AG04450 (cell line): ENCODE measurements at places on chromosomes 16 and 17.

- DNase-seq, result no peak
Measured at GRCh38 chr17:44935116-44935515, 12.5 kb downstream of the KIF18B start.

DNA sequence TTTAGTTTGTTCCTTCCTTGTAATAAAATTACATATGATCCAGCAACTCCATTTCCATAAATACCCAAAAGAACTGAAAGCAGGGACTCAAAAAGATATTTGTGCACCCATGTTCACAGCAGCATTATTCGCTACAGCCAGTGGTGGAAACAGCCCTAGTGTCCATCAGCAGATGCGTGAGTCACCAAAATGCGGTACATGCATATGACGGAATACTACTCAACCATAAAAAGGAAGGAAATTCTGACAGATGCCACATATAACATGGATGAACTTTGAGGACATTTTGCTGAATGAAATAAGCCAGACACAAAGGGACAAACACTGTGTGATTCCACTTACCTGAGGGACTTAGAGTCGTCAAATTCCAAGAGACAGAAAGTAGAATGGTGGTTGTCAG, 9.1 kb upstream of the SLC47A2 start:
- DNase-seq, result no peak

DNA sequence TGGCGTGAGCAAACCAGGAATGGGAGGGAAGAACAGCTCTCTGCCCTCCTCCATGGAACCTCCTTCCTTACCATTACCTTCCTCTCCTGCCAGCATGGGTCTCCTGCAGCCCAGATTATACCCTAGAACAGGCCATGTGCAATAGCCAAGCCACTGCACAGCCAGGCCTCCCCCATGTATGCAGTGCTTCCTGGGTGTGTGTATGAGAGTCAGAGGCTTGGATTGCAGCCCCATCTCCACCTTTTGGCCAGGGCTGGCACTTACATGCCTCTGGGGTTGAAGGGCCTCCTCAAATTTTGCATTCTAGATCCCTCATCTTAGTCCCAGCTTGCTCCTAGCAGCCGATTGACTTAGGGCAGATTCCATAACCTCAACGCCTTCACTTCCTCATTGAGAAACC, 133.7 kb downstream of the GSG1L start:
- DNase-seq, result no peak

- no peak for DNase-seq
Measured at GRCh38 chr16:35506018-35506897, 2046.8 kb downstream of the TP53TG3F start.

DNA sequence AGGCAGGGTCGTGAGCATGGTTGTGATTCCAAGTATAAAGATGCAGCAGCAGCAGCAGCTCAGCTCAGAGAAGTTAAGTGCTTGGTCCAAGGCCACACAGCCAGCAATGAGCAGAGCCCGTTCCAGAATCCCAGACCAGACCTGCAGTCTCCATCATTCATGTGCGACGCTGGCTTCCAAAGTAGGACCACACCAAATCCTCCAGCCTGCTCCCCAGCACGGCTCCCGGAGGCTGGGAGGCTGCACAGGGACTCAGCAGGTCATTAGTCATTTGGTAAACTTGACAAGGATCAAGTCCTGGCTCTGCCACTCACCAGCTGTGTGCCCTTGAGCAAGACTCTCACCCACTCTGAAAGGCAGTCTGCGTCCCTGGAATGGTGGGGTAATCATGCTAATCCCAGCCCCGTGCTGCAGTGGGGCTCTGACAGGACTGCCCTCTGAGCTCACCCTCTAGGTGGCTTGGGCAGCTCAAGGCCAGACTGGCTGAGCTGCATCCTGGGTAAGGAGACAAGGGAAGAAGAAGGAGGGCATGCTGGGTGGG, 95.1 kb upstream of the TMEM132E start:
- no peak for DNase-seq

GRCh38 chr16:476039-476438, 50.6 kb downstream of the RAB11FIP3 start:
- DNase-seq, result no peak

- no peak for DNase-seq
Measured at GRCh38 chr16:48478393-48478792, 93.2 kb upstream of the SIAH1 start.

DNA sequence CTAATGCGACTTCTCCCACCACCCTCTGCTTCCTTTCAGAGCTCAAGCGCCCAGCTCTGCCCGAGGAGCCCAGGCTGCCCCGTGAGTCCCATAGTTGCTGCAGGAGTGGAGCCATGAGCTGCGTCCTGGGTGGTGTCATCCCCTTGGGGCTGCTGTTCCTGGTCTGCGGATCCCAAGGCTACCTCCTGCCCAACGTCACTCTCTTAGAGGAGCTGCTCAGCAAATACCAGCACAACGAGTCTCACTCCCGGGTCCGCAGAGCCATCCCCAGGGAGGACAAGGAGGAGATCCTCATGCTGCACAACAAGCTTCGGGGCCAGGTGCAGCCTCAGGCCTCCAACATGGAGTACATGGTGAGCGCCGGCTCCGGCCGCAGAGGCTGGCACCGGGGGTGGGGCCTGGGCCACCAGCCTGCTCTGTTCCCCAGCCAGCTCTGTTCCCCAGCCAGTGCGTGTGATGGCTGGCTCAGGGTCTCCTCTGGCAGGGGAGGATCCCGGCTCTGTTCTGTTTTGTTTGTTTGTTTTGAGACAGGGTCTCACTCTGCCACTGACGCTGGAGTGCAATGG, 18.7 kb downstream of the CRISPLD2 start:
- no peak for DNase-seq

GRCh38 chr17:28689011-28689410, 22.7 kb downstream of the PROCA1 start:
- no peak for DNase-seq

GRCh38 chr17:60802377-60802776, 124.7 kb downstream of the BCAS3 start:
- no peak for DNase-seq

GRCh38 chr17:16952401-16952800, 19.5 kb downstream of the TNFRSF13B start:
- DNase-seq, result no peak

DNA sequence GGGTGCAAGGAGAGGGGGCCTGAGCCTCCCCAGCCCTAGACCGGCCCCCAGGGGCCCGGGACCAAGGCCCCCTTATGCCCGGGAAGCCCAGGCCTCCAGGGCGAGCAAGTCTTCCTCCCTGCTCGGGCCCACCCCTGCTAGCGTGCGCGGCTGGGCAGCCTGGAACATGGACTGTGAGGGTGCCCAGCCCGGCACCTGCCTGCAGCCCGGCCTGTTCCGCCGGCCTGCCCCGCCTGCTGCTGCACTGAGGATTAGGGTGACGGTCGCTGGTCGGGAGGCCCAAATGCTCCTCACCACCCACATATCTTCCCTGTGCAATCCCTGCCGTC, 6.0 kb downstream of the HS3ST6 start:
- DNase-seq, result no peak

GRCh38 chr16:71338193-71338592, 20.3 kb upstream of the CALB2 start:
- no peak for DNase-seq

GRCh38 chr16:12646490-12647274, 157.0 kb downstream of the CPPED1 start:
- DNase-seq, result no peak

DNA sequence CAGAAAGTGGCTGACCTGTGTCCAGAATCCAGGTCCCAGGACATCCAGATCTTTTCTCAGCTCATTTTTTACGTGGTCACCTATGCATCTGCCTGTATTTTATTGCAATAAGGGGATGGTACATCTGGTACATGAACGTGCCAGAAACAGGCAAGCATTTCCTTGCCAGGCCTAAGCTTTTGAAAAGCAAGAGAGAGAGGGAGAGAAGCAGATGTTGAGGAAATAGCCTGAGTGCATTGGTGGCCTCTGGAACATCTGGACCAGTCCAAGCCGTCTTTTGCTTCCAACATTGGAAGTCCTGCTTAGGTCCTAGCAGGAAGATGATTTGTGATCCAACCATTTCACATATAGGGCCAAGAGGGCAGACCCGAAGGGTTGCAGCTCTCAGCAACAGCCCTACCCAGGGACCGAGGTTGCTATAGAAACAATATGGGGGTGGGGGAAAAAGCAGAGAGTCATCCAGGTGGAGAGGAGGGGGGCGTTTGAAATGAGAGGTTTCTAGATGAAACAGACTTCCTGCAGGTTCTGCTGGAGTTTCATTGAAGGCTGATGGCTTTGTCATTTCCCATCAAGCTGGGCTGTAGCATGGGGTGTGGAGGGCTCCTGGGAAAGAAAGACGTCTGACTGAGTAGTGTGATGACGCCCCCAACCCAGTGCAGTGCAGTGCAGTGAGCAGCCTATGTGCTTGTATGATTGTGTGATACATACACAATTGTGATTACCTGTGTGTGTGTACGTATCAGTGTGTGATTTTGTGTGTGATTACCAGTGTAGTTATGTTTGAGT, 61.6 kb downstream of the SHISA6 start:
- no peak for DNase-seq

DNA sequence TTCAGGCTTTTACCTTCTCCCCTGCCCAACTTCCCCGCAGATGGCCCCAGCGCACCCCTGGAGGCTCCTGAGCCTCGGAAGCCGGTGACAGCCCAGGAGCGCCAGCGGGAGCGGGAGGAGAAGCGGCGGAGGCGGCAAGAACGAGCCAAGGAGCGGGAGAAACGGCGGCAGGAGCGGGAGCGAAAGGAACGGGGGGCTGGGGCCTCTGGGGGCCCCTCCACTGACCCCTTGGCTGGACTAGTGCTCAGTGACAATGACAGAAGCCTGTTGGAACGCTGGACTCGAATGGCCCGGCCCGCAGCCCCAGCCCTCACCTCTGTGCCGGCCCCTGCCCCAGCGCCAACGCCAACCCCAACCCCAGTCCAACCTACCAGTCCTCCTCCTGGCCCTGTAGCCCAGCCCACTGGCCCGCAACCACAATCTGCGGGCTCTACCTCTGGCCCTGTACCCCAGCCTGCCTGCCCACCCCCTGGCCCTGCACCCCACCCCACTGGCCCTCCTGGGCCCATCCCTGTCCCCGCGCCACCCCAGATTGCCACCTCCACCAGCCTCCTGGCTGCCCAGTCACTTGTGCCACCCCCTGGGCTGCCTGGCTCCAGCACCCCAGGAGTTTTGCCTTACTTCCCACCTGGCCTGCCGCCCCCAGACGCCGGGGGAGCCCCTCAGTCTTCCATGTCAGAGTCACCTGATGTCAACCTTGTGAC, 3.6 kb downstream of the MAPK7 start:
- DNase-seq, result no peak

DNA sequence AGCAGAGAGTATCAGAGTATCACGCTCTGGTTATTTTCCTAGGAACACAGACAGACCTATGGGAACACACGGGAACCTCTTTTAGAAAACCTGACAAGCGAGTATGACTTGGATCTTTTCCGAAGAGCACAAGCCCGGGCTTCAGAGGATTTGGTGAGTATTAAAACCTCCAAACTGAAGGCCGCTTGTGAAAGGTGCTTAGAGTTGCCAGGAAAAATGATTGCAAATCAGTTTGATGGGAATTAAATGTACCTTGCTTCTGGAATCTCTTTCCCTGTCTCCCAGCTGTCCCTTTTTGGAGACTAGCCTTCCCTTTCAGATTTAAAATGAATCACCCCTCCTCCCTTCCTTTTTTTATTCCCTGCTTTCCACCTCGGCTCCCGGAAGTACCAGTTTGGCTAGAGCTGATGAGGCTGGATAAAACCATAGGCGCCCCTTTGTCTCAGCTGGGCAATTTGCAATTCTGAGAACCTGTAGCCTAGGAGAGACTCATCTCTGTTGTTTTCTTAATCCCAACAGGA, 27.3 kb downstream of the KAT7 start:
- no peak for DNase-seq

- no peak for DNase-seq
Measured at GRCh38 chr17:40633871-40634270, 13.7 kb downstream of the SMARCE1 start.

- DNase-seq, result no peak
Measured at GRCh38 chr17:64983708-64984107, 64.4 kb upstream of the LRRC37A3 start.

- DNase-seq, result no peak
Measured at GRCh38 chr17:41098481-41098880, 539 bp upstream of the KRTAP4-8 start.

DNA sequence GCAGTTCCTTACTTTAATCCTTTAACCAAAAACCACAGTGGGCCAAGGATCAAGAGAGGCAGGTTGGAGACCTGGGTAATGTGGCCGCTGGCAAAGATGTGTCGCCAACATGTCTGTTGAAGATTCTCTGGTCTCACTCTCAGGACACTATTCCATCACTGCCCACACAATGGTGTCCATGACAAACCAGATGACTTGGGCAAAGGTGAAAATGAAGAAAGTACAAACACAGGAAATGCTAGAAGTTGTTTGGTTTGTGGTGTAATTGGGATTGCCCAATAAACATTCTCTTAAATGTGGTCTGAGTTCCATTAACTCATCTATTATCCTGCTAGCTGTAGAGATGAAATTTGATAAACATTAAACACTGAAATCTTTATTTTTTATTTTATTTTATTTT, 43.3 kb downstream of the SALL1 start:
- DNase-seq, result no peak

DNA sequence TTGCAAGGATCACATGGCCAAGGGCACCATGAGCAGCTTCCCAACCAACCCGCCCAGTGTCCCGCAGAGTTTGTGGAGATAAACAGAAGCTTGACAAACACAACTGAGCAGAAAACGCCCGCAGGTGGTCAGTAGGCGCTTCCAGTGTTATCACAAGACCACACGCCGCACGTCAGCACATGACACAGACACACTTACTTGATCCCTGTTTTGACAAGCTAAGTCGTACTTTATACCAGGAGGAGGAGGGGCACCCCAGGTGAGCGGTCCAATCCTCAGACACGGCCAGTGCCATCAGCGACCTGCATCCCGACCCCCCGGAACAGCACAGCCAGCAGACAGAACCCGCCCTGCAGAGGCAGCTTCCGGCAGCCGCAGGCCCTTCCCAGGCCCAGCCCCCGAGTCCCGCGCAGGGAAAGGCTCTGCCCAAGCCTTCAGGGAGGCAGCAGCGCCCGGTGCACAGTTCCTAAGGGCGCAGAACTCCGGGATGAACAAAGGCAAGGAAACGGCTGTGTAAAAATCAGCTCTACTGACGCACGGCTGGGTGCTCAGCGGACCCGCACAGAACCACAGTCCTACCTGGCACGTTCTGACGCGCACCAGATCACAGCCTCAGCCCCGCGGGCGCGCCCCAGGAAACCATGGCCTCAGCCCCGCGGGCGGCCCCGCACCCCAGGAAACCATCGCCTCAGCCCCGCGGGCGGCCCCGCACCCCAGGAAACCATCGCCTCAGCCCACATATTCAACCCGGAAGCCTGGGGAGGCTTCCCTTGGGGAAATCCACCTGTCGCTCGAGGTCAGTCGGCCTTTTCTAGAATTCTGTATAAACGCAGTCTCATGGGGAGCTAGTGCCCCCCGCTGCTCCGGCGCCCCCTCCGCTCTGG, 27.8 kb downstream of the AXIN1 start:
- DNase-seq, result no peak

- DNase-seq, result no peak
Measured at GRCh38 chr17:39174920-39175694, 9.1 kb upstream of the ARL5C start.
